DMS153 (cell line): ENCODE measurements at places on chromosomes 2 and 18.

- DNase-seq, result no peak
Observed at GRCh38 chr18:62109676-62110075, 77.2 kb downstream of the PIGN start.

DNA sequence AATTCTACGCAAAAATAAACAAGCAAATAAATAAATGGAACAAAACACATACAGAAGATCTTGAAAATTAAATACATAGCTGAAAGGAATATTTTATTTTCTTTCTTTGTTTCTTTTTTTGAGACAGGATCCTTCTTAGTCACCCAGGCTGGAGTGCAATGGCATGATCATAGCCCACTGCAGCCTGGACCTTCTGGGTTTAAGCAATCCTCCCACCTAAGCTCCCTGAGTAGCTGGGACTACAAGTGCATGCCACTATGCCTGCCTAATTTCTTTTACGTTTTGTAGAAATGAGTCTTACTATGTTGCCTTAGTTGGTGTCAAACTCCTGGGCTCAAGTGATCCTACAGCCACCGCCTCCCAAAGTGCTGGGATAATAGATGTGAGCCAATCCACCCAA is 44.6 kb upstream of the ACTR3 start:
- no peak for DNase-seq

- DNase-seq, result no peak
Observed at GRCh38 chr2:216578325-216578724, 54.9 kb upstream of the IGFBP2 start.

- no peak for DNase-seq
Observed at GRCh38 chr2:227376656-227377396, 2.3 kb downstream of the TM4SF20 start.

DNA sequence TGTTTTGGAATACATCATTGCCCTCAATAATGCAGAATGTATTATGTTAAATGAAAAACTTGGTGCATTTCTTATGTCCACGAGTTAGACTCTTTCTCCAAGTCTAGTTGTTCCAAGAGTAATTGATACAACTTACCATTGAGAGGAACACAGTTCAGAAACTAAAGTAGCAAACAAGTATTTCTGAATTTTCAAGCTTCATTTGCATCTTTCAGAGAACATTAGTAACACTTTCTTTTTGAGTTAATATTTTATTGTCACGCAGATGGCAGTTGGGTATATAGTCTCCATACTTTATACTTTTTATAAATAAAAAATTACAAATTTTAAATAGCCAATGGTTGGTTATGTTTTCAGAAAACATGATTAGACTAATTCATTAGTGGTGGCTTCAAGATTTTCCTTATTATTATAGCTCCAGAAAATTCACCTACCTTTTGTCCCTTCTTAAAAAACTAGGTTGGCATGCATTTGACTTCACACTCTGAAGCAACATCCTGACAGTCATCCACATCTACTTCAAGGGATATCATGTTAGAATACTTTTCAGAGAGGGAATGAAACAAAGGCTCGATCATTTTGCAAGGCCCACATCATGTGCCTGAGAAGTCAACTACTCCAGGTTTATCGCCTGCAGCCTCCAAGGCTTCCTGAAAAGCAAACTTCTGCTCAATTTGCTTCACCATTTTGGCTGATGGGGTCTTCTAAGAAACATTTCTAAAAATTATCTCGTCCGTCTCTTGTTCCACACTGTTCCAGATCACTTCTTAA is 29.9 kb downstream of the LYPD6B start:
- no peak for DNase-seq

- DNase-seq, result no peak
Observed at GRCh38 chr2:16038621-16039020, 98.3 kb downstream of the MYCN start.

- DNase-seq, result peak; percentile 33
Observed at GRCh38 chr2:148552675-148553331, 91.7 kb upstream of the EPC2 start.

GRCh38 chr18:38481576-38481975 is 916.0 kb upstream of the CELF4 start:
- DNase-seq, result peak; percentile 51
